HS-5 (cell line): ENCODE measurements at places on chromosomes 6 and 20.
A peak's percentile ranks its signal among the peaks of the same experiment; 100 is the strongest.

GRCh38 chr6:5133943-5134342, 48.8 kb downstream of the PPP1R3G start:
- DNase-seq, result no peak

GRCh38 chr6:33880104-33880678, 76.4 kb upstream of the MLN start:
- DNase-seq, result no peak

DNA sequence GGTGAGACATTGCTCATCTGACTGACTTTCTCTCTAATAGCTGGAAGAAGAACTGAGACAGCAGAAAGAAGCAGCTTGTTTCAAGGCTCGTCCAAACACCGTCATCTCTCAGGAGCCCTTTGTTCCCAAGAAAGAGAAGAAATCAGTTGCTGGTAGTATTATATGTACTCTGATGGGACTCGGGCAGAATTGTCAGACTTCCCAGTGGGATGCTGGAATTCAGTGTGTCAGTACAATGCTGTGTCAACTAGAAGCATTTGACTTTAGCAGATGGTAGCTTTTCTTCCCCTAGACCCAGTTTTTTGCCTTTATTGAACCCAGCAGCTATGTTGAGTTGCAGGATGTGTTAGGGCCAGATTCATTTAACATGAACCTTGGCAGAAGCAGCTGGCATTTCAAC, 21.8 kb upstream of the MYLK2 start:
- DNase-seq, result no peak

DNA sequence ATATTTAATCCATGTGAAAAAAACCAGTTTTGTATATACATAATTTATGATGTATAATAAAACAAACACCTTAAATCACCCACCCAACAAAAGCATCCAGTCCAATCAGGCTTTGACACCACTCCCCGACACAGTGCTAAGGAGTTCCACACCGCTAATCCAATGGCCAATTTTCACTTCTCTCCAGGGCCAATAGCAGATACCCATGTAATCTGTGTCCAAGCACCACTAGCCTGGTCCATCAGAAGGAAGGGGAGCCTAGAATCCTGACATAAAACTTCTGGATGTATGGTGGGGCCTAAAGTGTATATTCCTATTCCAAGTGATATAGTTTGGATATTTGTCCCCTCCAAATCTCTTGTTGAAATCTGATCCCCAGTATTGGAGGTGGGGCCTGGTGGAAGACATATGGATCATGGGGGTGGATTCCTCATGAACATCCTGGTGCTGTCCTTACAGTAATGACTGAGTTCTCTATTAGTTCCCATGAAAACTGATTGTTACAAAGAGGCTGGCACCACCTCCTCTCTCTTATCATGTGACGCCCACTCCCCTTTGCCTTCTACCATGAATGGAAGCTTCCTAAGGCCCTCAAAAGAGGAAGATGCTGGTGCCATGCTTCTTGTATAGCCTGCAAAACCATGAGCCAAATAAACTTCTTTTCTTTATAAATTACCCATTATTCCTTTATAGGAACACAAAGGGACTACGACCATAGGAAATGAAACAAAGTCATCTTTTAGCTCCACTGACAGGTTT, 20.8 kb downstream of the RALGAPA2 start:
- DNase-seq, result no peak

DNA sequence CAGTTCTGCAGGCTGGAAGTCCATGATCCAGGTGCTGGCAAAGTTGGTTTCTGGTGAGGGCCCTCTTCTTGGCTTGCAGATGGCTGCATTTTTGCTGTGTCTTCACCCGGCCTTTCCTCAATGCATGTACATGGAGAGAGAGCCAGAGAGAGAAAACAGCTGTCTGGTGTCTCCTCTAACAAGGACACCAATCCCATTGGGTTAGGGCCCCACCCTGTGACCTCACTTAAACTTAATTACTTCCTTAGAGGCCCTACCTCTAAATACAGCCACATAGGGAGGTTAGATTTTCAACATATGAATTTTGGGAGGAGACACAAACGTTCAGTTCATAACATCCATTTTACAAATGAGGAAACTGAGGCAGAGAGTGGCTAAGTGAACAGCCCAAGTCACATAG, 202.4 kb downstream of the ZMYND8 start:
- DNase-seq, result no peak

- DNase-seq, result no peak
Observed at GRCh38 chr20:39233755-39234154, 271.6 kb downstream of the DHX35 start.

DNA sequence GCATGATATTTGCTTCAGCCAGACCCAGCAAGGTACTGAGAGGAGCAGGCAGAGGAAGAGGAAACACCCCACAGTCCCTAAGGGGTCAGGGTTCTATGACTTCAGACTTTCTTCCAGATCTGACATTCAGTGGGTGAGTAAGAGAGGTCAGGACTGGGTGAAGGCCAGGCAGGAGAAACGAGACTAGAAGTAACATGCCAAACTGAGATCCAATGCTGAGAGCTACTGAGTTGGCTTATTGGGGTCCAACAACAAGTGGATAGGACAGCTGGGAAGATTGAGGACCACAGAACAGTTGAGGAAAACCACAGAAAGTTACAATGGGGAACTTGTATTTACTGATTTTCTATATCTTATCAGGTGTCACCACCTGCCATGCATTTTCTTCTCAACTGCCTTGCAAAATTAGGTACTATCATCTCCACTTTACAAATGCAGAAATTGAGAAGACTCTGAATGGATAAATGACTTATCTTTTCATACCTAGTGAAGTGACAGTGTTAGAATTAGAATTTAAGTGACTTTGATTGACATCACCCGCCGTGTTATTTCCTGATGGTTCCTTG, 43.8 kb upstream of the HIVEP1 start:
- no peak for DNase-seq

- DNase-seq, result peak; percentile 9
Observed at GRCh38 chr20:35952480-35953386, 1.6 kb downstream of the SCAND1 start.

GRCh38 chr6:158165919-158166416, 2.1 kb downstream of the SERAC1 start:
- no peak for DNase-seq

DNA sequence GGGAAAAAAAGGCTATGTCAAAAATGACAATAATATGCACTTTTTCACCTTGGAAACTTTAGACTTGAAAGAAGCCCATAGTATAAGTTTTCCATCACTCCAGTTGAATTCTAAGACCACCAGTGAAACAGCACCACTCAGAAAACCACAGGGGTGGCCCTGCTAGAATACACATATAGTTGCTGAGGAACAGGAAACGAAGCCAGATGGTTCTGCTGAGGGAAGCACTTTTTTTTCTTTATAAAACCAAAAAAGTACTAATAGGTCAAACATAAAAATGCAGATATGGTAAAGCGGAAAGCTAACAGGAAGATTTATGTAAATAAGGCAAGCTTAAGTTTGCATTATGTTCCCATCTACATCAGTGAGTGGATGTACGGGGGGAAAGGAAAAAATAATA, 303.9 kb downstream of the FOXC1 start:
- no peak for DNase-seq

GRCh38 chr20:58623579-58624473, 27.3 kb upstream of the STX16 start:
- peak; percentile 84 for DNase-seq

DNA sequence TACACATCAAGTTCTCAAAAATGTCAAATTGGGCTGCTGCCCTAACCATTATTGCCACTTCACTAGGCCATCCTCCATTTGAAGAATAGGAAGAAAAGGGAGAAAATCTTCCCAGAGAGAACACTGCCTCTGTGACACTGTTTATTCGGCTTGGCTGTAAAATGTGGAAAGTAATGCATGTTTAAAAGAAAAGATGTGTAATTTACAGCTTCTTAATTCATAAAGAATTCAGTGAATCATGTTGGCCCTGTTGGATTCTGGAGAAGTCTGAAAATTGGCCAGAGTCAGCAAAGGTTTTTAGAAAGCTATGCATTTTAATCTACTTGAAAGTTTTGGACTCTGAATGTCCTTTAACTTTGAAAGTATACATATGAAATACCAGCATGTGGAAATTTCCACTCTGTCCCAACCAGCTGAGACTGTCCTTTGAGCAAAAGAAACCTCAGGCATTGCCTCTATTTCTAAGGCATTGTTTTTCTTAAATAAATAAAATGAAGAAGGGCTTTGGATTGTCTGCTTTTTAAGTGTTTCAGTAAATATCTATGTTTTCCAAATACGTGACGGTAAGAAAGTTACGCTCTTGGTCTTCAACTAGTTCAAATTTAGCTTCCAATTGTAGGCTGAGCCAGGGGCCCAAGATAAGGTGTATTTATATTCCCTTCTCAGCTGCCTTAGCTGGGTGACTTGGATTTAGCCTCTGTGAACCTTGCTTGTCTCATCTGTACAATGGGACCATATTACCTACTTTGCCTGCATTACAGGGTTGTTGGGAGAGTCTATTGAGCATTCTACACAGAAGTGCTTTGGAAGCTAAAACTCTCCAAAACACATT, 222.2 kb downstream of the UST start:
- no peak for DNase-seq

DNA sequence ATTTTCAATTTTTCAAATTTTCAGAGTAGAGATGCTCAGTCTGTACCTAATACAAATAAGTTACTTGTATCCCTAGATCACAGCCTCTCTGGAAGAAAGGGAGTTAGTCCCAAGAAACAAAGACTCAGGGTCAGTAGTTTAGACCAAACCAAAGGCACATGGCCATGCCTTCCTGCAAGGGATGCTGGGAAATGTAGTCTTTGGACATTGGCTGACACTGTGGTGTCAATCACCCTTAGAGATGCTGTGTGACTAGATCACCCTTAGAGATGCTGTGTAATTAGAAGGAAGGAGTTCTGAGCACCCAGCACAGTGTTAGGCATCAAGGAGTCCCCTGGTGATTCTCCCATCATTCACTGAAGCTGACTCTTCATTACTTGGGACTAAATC, 202.1 kb downstream of the NFATC2 start:
- no peak for DNase-seq

- no peak for DNase-seq
Observed at GRCh38 chr20:59207742-59208357, 44.2 kb downstream of the ZNF831 start.

- no peak for DNase-seq
Observed at GRCh38 chr20:9227896-9228615, 159.2 kb downstream of the PLCB4 start.

- no peak for DNase-seq
Observed at GRCh38 chr6:7588506-7588905, 1.5 kb upstream of the SNRNP48 start.

DNA sequence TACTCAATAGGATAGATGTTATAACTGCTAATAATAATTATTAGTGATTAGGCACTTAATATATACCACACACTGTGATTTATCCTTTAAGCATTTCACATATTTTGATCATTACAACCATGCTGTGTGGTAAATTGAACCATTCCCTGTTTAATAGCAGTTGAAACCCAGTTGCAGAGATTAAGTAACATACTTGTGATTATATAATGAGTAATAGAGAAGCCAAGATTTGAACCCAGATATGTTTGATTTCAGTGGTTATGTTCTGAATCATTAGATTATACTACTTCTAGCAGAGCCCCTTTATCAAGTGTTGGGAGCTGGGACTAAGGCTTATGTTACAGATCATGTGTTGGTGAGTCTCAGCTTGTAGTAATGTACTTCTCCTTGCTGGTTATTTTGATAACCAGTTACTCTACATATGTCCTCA, 44.1 kb downstream of the STK4 start:
- DNase-seq, result peak; percentile 63

- DNase-seq, result no peak
Observed at GRCh38 chr6:39188571-39188970, 40.7 kb downstream of the KCNK5 start.

- DNase-seq, result no peak
Observed at GRCh38 chr6:84065693-84066290, 32.2 kb downstream of the MRAP2 start.

DNA sequence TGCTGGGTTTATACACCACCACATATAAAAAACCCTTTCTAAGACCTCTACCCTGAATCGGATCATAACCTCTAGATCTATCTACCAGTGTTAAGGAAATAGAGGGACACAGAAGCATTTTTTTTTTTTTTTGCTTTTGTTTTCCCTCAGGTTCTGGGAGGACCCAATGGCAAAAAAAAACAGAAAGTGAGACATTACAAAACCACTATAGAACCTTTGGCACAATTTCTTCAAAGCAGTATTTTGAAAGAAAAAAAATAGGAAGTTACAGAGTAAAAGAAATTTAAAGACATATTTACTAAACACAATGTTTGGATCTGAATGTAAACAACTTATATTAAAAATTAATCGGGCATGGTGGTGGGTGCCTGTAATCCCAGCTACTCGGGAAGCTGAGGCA, 1258.7 kb upstream of the GJE1 start:
- no peak for DNase-seq

DNA sequence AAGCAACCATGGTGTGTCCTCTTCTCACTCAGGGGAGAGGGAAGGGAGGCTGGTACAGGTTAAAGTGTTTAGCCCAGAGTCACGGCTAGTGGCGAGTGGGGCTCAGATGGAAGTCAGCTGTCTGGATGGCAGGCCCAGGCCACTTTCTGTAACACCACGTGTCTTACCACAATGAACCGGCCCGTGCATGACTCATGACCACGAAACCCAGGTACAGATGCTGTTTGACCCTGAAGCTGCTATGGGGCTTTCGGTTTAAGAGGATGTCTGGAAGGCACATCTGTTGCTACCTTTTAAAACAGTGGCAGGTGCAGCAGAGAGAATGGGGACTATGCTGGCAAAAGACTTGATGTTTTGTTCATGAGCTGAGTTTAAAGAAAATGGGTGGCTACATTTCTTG, 36.5 kb upstream of the MPC1 start:
- DNase-seq, result no peak

DNA sequence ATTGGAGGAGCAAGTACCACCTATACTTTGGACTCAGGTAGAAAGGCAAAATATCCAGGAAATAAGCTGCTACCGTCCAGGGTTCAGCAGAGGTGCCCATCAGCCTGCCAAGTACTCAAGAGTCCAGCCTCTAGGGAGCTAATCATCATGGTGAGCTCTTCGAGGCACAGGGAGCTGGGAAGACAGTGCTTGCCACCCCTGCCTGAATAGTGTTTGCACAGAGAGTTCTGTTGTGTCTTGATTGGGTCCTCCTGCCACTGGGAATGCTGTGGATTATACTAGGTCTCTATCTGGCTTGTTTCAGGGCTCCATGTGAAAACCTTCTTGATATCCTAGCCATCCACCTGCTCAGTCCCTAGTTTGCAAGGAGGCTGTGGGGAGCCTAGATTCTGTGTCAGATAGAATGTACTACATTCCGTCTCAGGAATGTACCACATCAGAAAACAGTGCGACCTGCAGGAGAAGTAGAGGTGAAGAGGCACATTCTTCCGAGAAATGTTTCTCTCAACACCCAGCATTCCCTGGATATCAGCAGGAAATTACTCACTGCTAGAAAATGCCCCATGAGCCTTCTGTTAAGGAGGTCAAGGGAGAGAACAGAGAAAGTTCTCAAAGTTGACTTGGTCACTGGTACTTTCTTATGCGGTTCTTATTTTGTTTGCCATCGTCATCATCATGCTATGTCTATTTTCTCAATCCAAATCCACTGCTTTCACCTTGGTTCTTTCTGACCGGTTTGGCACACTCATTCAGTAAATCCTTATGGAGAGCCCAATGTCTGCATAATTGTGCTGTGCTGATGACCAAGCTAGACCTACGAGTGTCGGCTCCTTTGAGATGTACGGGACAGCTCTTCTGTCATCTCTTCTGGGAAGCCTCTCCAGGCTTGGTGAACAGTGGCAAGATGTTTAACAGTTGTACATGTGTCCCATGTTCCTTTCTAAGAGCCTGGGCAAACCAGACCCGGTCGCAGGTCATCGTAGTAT, 30.7 kb downstream of the PTPN1 start:
- peak; percentile 100 for DNase-seq

- DNase-seq, result peak; percentile 43
Observed at GRCh38 chr6:149545258-149545753, 537 bp downstream of the PPIL4 start.

GRCh38 chr6:140494321-140495108, 1120.1 kb upstream of the CITED2 start:
- DNase-seq, result no peak
